ENCODE measurements at places on chromosomes 4 and X.

DNA sequence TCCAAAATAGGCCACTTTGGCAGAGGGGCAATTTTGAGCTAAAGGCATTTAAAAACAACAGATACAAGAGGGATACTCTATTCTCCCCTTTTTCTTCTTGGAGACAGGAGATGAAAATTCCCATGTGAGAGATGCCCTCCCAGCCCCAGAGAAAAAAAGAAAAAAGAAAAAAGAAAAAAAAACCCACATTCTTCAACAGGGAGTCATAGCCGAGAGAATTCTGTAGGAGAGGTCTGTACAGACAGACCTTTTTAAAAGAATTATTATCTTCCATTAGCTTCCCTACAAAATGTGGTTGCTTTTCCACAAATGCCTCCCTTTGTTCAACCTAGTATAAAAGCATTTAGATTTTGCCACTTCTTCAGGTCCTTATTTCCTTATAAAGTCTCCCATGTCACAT is 89.9 kb downstream of the SPCS3 start:
- DNase-seq = no peak

GRCh38 chr4:96833831-96834230 is 993.9 kb downstream of the PDHA2 start:
- no peak for DNase-seq

GRCh38 chrX:52420824-52421443 is 52.1 kb downstream of the XAGE2 start:
- no peak for DNase-seq

DNA sequence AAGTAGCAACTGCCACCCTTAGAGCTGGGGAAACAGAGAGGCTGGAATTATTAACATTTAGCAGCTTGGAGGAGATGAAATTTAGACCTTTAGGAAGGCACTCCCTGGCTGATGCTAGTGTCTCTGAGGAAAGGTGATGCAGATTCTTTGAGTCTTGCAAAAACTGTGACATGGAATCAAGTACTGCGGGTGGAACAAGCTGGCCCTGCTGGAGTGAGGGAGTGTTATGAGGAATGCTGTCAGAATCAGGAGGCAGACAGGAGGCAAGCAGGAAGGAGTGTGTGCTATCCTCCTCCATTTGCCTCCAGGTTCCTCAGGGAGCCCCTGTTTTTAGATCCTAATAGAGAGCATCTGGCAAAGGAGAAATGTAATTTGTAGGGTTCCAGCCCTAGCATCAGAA is 391.7 kb upstream of the PITX2 start:
- no peak for DNase-seq

GRCh38 chr4:17719106-17719505 is 62.3 kb downstream of the FAM184B start:
- no peak for DNase-seq

DNA sequence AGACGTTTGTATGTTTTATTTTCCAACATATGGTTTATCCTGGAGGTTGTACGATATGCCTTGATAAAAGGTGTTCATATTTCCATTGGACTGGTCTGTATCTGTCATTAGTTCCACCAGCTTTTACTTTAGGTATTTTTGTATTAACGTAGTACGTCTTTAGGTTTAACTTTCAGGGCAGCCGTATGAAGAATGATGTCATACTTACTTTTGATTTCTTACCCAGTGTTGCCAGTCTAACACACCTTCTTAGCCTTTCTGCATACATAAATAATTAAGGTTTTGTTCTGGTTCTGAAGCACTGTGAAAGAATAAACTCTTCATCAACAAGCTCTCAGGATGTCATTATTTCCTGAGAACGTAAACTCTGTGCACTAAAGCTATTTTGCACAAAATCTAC is 18.9 kb upstream of the NEIL3 start:
- no peak for DNase-seq

- DNase-seq = no peak
Measured at GRCh38 chr4:174215961-174216680, 67.3 kb downstream of the FBXO8 start.

GRCh38 chr4:37625499-37625898 is 60.7 kb downstream of the RELL1 start:
- no peak for DNase-seq

DNA sequence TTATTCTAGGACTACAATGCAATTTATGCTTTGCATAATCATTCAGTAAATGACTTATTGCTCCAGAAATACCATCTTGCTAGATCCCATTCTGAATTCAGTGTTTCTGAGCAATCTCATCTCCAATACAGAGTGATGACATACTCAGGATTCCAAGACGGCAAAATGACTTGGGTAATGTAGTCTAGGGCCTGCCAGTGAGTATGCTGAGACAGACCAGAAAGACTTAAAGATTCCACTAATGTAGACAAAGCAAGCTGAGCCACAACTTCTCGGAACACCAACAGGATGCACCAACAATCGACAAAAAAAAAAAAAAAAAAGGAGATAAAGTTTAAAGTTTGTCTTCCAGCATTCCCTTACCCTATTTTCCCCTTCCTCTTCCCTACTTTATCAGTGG is 919 bp upstream of the SEC24B start:
- DNase-seq = no peak

DNA sequence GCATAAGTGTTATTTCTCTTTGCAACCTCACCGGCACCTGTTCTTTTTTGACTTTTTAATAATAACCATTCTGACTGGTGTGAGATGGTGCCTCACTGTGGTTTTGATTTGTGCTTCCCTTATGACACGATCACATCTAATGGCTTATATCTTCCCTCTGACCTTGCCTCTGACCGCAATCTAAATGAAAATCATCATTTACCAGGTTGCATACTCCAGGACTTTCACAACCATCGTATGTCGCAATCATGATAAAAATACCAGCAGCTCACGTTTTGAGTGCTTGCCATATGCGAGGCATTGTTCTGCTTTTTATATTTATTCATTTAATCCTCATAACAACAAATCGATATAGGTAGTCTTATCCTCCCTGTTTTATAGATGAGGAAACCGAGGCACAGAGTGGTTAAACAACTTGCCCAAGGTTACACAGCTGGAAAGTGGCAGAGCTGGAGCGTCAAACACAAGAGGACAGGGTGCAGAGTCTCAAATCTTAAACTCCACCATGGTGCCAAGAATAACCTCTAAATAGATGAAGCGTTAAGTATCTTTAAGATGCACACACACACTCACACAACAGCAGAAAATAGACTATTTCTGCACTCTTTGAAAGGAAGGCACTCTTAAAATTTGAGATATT is 102.2 kb downstream of the SEL1L3 start:
- no peak for DNase-seq

DNA sequence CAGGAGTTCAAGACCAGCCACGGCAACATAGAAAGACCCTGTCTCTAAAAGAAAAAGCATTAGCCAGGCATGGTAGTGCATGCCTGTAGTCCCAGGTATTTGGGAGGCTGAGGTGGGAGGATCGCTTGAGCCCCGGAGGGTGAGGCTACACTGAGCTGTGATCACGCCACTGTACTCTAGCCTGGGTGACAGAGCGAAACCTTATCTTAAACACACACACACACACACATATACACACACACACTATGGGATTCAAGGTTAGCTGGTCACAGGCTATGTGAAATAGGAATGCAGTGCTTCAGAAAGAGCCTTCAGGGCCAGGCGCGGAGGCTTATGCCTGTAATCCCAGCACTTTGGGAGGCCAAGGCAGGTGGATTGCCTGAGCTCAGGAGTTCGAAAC is 23.5 kb downstream of the NLGN3 start:
- DNase-seq = no peak

GRCh38 chr4:138485498-138485897 is 243.3 kb upstream of the SLC7A11 start:
- no peak for DNase-seq

GRCh38 chr4:15964159-15964558 is 1.2 kb upstream of the FGFBP2 start:
- DNase-seq = no peak

GRCh38 chr4:149409555-149409962 is 406.1 kb downstream of the IQCM start:
- DNase-seq = no peak

DNA sequence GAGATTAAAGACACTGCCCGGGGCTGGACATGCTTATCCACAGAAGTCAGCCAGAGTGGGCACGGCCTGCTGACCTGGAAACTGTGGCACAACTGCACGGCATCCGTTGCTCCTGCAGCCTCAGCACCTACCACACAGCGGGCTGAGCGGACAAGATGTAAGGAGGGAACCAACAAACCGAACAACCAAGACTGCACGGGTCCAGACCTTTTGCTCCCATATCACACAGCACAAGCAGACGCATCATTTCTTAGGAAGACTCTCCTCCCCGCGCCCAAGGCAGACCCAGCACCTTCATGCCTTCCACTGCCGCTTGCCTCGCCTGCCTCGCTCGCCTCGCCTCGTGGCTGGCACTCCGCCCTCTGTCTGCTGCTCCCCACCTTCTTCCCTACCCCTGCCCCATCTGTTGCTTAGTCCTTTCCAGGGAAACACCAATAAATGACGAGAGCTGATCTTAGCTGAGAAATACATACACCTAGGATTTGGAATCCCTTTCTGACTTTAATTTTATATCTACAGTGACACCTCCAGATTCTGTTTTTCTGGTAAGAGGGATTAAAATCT is 79.0 kb downstream of the AFAP1 start:
- DNase-seq = no peak

- DNase-seq = no peak
Measured at GRCh38 chr4:177182728-177183127, 126.9 kb upstream of the NEIL3 start.

DNA sequence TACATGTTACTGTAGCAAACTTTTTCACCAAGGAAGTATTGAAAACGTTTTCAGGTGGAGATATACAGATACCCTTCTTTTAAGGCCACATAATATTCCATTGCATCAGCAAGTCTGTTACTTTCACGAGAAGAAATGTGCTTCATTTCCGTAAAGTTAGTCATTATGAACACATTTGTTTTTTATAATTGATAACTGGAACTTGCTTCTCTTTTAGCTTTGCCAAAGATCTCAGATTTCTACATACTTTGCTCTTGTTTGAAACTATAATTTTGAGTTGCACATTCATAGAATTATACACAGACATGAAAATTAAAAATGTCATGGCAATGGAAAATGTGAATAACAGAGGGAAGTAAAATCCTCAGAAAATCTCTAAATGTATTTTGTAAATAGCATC is 128.7 kb upstream of the GIMD1 start:
- no peak for DNase-seq

GRCh38 chr4:16437836-16438235 is 211.6 kb upstream of the TAPT1 start:
- DNase-seq = no peak

- DNase-seq = no peak
Measured at GRCh38 chrX:107673431-107673830, 45.1 kb downstream of the PRPS1 start.

DNA sequence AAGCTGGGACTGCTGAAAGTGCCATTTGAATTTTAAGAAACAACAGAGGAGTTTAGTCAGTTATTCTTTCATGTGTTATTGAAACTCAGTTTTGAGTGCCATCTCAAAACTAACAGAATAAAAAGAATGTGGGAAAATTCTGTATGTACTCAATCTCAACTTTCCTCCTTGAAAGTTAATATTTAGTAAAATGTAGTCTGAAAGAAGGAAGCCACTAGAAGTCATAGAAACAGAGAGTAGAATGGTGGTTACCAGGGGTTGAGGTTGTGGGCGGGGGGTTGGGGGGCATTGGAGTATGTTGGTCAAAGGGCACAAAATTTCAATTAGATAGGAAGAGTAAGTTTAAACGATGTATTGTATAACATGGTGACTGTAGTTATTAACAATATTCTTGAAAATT is 628.3 kb upstream of the MAGEB2 start:
- no peak for DNase-seq

DNA sequence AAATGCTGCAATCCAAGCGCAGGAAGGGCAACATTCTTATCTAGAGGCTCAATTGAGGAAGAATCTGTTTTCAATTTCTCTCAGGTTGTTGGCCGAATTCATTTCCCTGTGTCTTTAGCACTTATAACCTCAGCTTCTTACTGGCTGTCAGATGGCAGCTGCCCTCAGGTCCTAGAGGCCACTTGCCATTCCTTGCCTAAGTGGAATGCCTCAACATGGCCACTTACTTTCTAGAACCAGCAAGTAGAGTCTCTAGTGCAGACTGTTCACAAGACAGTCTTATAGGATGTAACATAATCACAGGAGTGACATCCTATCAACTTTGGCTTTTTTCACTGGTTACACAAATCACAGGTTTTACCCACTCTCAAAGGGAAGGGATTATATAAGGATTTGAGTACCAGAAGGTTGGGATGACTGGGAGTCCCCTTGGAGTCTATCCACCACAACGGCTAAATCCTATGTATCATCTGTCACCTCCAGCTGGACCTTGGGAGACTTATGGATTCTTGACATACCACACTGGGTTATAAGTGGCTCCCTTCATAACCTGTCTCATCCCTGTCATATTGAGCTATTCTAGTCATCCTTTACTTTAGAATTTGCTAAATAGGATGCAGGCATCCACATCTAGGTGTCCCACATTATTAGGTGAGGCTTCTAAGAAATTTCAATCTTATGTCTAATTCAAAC is 297.9 kb upstream of the CTSO start:
- DNase-seq = no peak

GRCh38 chrX:9533611-9534010 is 68.8 kb downstream of the TBL1X start:
- DNase-seq = no peak

DNA sequence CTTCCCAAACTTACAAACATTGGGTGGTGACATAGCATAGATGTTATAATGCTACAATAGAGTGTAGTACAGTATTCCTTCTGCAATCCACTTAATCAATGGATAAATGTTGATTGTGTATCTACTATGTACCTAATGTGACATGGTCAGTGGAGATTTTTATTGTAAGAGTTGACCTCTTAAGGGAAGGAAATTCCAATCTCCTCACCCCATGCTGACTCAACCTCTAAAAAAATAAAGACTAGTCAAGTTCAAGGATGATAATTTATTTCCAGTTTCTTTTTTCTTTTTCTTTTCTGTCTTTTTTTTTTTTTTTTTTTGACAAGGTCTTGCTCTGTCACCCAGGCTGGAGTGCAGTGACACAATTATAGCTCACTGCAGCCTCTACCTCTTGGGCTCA is 206.5 kb upstream of the STS start:
- DNase-seq = no peak

GRCh38 chr4:30755346-30755745 is 35.2 kb downstream of the PCDH7 start:
- DNase-seq = no peak

DNA sequence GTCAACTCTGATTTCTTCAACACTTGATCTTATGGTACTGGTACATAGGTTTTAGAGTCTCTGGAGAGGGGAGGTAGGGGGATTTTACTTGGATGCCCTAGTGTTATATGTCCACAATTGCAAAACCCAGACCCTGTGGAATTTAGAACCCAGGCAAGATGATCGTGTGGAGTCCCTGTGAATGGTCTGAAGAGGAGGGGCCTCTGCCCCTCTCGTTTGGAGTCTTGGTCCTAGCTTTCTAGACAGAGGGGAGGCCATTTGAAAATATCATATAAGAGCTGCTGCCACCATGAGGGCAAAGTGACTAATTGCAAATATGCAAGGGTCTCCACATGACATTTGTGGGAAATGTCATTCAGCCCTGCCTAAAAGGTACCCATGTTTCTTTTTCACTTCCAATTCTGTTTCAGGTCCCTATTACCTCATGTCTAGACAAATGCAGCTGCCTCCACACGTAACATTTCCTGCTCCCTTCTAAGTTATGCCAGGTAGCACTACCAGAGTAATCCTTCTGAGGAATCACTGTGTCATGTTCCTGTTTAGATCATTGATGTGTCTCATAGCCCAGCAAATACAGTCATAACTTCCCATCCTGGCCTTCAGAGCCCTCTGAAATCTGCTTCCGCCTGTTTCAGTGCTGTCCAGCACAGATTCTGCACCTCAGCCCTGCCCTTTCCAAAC is 126.8 kb downstream of the KLHL8 start:
- DNase-seq = no peak

- peak; percentile 7 for DNase-seq
Measured at GRCh38 chrX:54495814-54496516, at the start of gene FGD1. Gene FGD1 (minus strand): TSS chrX:54496234. CDS start chrX:54495432, 802 bp downstream.
